Sigmoid colon (tissue), 7 donors: ENCODE measurements at places on chromosomes 13 and 19. TPM values are rescaled to one million over a fixed set of nuclear protein-coding genes. Genes with fewer than 3 reads are reported as not detected.

CEACAM16 gene
- polyA plus RNA-seq, result not detected

ICAM4 gene
- 0.42 TPM for polyA plus RNA-seq

CLEC17A gene
- not detected for polyA plus RNA-seq

UCHL3 gene
- polyA plus RNA-seq, result 57.1 TPM

RETN gene
- polyA plus RNA-seq, result 8.6 TPM

DNA sequence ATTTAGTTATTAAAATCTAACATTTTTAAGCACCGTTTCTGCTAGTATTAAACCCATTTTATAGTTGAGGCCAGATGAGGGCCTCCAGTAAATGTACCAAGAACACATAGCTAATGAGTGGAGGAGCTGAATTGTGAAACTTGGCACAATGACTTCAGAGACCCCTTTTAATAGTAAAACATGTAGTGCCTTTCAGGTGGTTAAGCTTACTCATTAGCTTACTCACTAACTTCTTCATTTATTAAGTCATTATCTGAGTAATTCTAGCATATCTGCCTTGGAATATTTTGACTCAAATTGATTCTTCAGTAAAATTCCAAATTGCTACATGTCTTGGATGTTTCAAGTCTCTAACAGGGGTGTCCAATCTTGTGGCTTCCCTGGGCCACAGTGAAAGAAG is 735.2 kb downstream of the LIG4 start:
- DNase-seq, result no peak

DNA sequence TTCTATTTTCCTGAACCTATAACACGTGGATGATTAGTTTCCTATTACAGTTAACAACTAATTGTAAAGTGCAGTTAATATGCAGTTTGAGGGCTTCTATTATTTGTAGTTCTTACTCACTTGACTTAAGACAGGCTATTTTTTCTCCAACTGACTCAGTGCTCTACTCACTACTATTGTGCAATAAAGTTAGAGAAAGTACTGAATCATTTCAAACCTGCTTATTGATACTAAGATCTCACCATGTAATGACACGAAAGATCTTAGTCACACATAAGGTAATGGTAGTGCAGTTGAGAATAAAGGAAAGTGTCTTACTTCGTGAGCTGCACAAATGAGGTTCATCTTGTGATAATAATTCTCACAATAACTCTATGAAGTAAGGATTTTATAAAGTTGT is 22.8 kb upstream of the ITM2B start:
- DNase-seq, result no peak

- no peak for DNase-seq
These were observed 7.0 kb upstream of the RNF6 start for GRCh38 chr13:26229080-26229615.

DNA sequence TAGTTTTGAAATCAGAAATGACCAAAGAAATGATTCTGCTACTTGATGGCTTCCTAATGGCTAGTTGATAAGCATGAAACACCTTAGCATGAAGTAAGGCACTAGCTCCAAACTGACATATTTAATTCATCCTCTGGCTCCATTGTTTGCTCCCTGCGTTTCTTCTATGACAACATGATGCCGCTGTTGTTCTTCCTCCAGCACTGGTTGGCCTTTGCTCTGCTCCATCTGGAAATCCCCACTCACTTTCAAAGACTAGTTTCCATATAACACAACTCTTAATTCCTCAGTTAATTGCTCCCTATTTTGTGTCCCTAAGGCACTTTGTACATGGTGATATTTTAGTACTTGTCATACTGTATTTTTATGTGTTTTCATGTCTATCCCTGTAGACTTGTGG is 151.6 kb downstream of the GPC6 start:
- DNase-seq, result no peak

GRCh38 chr13:85099245-85099644 is 700.0 kb downstream of the SLITRK6 start:
- DNase-seq, result no peak

DNA sequence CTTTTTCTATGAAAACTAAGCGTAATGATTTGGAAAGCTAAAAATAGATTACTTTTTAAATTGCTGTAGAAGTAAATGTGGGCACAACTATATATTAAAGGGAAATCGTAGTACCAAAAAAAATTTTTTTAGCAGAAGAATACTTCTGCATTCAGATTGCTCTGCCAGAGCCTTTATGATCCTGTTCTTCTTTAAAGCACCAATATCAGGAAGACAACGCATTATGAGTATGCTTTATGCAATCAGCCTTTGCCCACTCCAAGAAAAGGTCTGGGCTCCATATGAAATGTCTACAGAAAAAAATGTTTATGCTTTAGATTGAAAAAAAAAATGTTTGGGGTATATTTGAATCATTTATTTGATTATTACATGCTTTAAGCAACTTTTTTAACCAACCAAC is 137.4 kb downstream of the DIAPH3 start:
- no peak for DNase-seq

DNA sequence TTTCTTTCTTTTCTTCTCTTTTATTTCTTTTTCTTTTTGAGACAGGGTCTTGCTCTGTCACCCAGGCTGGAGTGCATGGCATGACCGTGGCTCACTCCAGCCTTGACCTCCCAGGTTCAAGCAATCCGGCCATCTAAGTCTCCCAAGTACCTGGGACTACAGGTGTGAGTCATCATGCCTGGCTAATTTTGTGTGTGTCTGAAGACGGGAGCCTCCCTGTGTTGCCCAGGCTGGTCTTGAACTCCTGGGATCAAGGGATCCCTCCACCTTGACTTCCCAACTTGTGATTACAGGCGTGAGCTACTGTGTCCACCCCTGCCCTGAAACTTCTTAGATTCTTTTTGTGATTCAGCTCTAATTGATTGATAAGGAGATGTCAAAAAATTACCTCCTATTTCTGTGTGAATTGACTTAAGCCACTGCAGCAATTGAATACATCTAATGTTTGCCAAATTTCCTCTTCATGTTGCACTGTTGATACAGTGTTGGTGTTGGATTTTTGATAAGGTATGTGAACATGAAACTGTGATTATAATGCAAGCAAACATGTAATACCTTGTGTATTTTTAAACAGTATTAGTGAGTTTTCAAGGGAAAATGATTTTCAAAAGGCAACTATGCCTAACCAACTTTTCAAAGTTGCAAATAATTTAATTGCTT is 22.6 kb downstream of the KLF5 start:
- no peak for DNase-seq

DNA sequence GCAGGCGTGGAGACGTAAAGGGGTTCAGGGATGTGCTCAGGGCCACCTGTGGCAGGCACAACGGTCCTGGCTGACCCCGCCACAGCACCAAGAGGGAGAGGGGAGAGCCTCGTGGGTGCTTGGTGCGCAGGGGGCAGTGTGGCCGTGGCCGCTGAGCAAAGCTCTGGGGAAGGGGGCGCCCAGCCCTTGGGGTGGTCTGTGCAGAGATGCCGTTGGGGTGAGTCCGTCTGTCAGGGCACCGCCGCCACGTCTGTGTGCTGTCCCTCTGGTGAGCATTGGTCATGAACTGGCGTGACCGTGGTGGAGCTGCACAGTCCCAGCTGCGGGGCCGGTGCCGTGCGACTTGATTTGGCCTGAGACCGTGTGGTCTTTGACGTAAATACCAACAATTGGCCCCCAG is 15.3 kb downstream of the GNA11 start:
- DNase-seq, result no peak

GRCh38 chr13:23899555-23899954 is 2.3 kb upstream of the C1QTNF9B start:
- no peak for DNase-seq

DNA sequence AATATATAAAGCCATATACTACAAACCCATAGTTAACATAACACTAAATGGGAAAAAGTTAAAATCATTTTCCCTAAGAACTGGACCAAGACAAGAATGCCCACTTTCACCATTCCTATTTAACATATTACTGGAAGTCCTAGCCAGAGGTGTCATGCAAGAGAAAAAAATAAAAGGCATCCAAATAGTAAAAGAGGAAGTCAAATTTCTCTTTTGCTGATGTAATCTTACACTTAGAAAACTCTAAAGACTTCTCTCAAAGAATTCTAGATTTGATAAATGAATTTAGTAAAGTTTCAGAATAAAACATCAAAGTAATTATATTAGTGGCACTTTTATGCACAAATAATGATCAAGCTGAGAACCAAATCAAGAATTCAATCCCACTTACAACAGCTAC is 678.9 kb upstream of the SLITRK5 start:
- no peak for DNase-seq

DNA sequence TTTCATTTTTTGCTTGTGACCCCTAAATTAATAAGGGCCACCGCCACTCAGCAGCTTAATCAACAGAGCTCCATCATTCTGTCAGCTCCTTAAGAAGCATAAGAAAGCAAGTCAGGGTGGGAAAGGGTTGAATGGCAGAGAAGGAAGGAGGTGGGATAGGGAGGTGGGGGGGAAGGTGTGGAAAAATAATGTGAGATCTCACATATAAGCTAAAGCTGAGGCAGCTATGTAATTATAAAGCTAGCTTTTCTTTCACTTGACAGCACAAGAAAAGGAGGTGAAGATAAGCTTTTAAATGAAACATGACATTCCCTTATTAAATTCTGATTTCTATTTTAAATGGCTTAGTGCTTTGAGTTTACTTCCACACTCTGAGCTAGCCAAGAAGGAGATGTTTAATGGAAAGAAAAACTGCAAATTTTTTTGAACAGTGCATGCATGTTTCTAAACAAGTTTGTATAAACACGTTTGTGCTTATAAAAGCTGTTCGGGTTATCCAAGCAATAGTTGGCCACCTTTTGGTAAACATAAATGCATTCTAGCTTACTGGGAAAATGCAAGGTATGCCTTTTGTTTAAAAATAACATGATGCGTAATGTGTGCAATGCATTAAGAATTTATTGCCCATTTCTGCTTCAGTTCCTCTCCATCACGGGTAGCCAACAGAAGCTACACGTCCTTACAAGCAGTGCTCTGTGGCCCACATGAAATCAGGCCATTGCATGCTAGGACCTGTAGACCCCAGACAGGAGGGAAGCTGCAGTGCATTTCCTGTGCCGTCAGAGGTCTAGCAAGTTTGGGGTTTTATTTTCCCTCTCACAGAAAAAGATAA is 96.2 kb downstream of the LHFPL6 start:
- DNase-seq, result no peak

- no peak for DNase-seq
These were observed at the start of gene POU2F2 for GRCh38 chr19:42132030-42132628. Gene POU2F2, minus strand, starts transcription at chr19:42132446. Its CDS starts 35 bp downstream, at chr19:42132411.

DNA sequence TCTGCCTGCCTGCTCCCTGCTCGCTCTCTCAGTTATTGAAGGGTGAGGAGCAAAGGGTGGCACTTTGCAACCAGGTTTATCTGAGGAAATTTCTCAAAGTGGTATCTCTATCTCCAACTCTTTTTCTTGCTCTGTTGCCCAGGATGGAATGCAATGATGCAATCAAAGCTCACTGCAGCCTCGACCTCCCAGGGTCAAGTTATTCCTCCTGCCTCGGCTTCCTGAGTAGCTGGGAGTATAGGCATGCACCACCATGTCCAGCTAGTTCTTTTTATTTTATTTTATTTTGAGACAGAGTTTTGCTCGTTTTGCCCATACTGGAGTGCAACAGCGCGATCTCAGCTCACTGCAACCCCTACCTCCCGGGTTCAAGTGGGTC is 4.9 kb downstream of the ACTMAP start:
- no peak for DNase-seq

GRCh38 chr13:93116809-93117208 is 109.8 kb upstream of the GPC6 start:
- no peak for DNase-seq

- DNase-seq, result no peak
These were observed 4.0 kb downstream of the PLEKHG2 start for GRCh38 chr19:39416152-39417120.

GRCh38 chr13:75399168-75399878 is 82.6 kb downstream of the TBC1D4 start:
- DNase-seq, result no peak

DNA sequence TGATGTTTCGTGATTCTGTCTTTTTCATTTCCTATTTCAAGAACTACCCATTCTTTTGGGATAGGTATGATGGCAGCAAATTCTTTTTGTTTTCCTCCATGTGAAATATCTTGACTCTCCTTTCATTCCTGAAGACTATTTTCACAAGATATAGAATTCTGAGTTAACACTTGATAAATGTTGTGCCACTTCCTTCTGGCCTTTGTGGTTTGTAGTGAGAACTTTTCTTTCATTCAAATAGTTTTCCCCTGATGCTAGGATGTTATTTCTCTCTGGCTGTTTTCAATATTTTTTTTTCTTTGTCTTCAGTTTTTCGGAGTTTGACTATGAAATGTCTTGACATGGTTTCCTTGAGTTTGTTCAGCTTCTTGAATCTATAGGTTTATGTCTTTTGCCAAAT is 8.3 kb upstream of the TUBGCP3 start:
- DNase-seq, result no peak

- no peak for DNase-seq
These were observed 687 bp upstream of the FTL start for GRCh38 chr19:48964205-48965039.
